ENCODE measurements at places on chromosomes 2 and 18.

GRCh38 chr18:21342372-21342771 is 100.3 kb downstream of the GREB1L start:
- DNase-seq = peak; percentile 63

DNA sequence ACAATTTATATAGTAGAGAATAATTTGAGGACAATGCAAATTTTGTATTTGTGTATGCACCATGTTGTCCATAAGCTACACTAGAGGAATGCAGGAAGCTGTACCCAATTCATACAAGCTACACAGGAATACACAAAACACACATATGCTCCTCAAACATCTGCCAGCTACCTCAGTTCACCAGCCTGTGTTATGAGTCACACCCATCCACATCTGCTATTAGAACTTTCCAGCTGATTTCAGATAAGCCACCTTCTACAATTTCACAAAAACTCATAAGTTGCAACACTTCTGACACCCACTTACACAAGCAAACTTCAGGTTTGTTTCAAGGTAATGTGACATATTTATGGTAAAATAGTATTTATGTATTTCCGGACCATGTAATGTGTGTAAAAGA is 438.9 kb downstream of the SATB2 start:
- DNase-seq = no peak

GRCh38 chr2:118473846-118474540 is 373.5 kb downstream of the EN1 start:
- DNase-seq = peak; percentile 21

DNA sequence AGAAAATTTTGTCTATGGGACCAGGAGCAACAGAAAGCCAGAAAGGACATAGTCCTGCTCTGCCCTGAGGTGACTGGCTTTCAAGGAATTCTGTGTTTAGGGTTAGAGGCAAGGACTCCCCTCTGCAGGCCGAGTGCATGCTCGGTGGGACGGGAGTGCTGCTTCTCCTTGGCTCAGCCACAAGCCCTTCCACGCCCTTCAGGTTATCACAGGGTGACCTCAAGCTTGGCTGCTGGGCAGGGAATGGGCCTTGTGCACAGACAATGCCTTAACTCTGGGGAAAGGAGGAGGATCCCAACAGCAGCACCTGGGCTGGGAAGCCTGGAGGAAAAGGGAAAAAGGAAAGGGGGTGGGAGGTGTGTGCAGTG is 32.8 kb downstream of the FAM178B start:
- DNase-seq = peak; percentile 56

GRCh38 chr2:210388148-210388547 is 73.2 kb upstream of the MYL1 start:
- DNase-seq = no peak

DNA sequence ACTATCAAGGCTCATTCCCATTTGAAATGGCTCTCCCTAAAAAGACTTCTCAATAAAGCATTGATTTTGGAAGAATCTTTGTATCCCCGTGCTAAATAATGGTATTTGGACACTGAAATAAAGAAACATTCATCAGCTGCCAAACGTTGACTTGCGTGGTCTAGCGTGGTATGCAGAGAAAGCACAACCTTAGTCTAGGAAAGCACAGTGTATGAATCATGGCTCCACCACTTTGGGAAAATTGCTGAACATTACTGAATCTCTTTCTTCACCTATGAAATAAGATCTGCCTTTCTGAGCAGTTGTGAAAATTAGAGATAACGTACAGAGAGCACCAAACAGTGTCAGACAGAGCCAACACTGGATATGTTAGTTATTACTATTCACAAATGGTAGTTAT is 353.9 kb downstream of the SS18 start:
- no peak for DNase-seq

GRCh38 chr2:217856871-217857270 is 145.9 kb downstream of the TNS1 start:
- no peak for DNase-seq

DNA sequence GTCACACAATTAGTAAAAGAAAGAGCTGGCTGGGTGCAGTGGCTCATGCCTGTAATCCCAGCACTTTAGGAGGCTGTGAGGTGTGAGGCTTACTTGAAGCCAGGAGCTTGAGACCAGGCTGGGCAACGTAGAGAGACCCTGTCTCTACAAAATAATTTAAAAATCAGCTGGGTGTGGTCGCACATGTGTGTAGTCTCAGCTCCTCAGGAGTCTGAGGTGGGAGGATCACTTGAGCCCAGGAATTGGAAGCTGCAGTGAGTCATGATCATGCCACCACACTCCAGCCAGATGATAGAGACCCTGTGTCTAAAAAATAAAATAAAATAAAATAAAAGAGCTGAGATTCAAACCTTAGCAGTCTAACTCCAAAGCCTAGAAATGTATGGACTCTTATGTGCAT is 39.0 kb upstream of the NEDD4L start:
- DNase-seq = no peak

DNA sequence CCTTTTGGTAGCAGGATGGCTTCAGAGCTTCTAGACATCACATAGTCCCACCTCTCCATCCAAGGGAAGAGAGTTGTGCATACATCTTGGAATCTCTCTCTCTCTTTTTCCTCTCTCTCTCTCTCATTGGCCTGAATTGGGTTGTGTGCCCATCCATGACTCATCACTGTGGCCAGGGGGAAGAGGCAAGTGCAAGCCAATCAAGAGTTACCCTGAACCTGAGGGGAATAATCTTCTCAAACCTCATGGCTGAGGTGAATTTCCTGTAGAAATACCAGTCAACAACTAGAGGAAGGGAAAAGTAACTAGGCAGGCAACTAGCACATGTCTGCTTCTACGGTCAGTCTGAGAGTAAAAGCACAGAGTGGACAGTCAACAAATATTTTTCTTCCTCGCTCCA is 7.3 kb upstream of the CHN1 start:
- DNase-seq = no peak

DNA sequence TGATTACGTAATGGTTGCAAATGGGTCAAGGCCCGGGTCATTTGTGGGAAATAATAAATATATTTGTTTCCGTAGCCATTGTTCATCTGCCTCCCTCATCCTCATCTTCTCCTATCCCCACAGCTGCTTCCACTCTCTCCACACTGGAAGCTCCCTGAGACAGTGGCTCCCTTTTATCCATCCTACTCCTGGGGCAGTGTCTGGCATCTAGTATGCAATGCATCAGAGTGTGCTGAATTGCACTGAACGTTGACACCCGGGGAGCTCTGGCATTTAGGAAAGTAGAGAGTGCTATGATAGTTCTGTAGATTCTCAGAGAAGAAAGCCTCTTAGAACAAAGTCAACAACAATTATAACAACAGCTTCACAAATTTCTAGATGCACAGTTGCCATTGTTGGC is 45.5 kb upstream of the NAB1 start:
- DNase-seq = no peak

- DNase-seq = no peak
These were observed 33.1 kb downstream of the FAM171B start for GRCh38 chr2:186726938-186727337.

DNA sequence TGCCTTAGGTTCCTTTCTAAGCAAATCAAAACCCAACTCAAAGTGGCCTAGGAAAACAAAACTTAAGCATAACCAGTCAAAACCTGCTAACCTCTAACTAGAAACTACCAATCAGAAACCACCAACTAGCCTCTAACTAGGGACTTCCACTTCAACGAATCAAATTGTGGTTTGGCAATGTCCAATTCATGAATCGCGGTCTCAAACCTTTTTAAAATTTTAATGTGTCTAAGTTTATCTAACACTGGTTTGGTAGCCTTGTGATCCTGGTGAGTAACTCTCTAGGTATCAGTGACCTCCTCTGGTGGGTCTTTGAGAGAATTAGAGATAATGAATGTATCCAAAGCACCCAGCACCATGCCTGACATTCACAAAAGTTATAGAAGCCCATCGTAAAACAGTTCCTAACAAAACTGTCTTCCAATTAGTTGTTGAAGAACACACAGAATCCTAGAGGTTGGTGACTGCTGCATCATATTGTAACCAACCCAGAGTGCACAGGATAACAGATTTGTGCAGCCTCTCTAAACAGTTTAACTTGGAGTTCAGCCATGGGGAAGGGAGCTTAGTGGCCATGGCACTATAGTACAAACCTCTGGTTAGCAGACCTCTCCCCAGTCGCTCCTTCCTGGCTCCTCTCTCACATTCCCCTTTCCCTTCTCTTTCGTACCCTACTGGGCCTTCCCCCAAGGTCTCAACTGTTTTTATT is 45.2 kb upstream of the B3GNT2 start:
- no peak for DNase-seq

GRCh38 chr2:231769170-231770136 is 11.6 kb downstream of the PDE6D start:
- no peak for DNase-seq

- no peak for DNase-seq
These were observed 20.6 kb downstream of the TMX3 start for GRCh38 chr18:68694316-68694715.

DNA sequence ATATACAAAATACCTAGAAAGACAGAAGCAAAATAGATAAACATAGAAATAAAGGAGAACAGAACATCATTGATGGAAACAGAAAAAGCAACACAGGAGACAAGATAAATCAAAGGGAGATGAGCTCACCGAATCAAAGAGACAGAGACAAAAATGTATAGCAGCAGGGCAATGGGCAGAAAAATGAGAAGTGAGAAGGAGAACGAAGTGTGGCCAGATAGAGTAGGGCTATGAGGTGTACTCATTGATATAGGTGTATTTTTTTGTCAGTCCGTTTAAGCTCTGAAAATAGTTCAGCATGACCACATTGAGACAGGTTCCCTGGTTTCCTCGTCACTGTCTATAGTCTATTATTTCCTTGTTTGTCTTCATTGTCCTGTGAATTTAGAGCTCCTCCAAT is 55.1 kb downstream of the SP100 start:
- DNase-seq = no peak

DNA sequence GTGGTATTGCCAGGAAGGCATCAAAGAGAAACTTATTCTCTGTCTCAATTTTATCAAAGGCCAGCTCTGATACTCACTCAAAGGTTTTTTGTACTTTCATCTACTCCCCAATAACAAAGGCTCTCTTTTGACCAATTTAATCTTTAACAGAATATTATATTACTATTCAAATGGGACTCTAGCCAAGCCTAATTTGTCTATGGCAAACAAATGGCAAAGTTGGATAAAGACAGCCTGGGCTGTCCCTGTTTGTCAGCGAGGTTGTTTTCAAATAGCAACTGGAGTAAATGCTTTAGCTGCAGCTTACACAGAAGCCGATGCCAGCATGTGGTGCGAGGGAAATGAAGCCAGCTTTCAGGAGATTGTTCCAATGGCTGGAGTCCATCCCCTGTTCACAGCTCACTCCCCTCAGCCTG is 80.1 kb upstream of the CTNNA2 start:
- no peak for DNase-seq

DNA sequence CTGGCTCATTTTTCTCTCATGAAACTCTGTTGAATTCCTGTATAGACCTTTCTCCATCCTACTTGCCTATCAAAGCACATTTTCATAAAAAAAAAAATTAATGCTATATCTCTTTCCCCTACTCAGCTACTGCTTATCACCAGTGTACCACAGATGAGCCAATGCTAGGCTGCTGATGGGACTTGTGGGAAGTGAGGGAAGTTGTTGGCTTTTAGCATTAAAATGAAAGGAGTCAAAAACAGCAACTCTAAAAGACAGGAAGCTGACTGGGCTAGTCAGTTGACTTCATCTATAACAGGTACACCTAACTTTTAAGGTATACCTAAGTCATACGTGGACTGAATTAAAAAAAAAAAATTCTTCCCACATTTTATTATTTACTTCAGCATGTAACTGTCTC is 102.1 kb downstream of the FAM117B start:
- DNase-seq = no peak

- no peak for DNase-seq
These were observed 444.9 kb downstream of the ARHGAP15 start for GRCh38 chr2:143574069-143574468.

- no peak for DNase-seq
These were observed 18.8 kb downstream of the TMEM18 start for GRCh38 chr2:658426-658825.

- DNase-seq = no peak
These were observed 40.6 kb upstream of the MAP2 start for GRCh38 chr2:209383212-209383611.

DNA sequence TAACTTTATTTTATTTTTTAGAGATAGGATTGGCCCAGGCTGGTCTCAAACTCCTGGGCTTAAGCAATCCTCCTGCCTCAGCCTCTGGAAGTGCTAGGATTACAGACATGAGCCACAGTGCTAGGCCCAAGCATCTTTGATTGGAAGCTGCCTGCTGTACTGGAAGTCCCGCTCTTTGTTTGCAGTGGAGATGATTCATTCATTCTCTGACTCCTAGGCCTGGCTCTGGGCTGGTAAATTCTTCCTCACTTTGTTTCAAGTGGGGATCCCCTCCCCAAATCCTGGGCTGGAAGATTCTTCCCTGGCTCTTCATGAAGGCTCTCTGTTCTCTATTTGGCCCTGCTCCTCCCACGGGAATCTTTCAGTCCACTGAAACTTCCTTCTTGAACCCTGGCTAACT is 81.9 kb downstream of the NEURL3 start:
- DNase-seq = no peak

DNA sequence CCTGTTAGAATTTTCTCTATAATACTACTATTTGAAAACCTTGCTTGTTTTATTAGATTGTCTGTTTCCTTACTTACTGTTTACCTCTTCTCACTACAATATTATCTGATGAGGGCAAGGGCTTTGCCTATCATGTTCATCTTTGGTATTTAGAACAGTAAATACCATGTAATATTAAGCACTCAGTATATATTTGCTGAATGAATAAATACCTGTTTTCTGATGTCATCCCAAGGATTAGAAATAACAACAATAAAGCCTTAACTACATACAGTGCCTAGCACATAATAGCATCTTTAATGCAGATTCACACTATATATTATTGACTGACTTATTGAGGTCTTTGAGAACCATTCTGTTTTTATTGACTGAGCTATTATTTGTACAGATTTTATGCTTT is 142.1 kb downstream of the TMEM247 start:
- DNase-seq = no peak

GRCh38 chr18:61596296-61596695 is 263.1 kb downstream of the CDH20 start:
- DNase-seq = no peak

DNA sequence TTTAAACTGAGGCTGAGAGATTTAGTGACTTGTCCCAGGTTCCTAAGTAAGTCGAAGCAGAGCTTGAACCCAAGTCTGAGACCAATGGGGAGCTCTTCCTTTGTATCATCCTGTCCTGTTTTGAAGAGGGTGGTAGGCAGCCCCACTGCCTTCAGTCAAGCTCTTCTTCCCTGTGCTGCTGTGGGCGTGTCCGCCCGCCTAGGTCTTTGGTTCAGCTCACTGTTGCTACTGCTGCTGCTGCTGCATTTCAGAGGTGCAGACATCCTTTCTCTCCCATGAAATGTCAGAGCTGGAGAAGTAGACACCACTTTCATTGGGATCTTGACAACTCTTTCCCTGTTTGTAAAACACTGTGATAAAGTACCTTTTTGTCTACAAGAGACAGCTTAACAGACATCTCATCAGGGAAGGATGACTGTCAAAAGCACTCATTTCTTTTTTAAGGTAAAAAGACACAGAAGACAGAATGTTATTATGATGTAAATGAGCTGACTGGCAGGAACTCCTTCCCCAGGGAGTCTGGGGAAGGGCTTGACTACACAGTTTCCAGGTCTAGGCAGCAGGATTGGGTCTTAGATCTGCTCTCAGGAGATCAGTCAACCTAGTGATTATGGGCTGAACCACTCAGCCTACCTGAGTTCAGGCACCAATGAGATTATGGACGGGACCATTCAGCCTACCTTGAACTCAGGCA is 91.7 kb upstream of the TRIB2 start:
- peak; percentile 85 for DNase-seq

Data from ELF-1 (cell line).